GM23338 (cell line): ENCODE measurements at places on chromosomes 1 and 21. TPM values are rescaled to one million over a fixed set of nuclear protein-coding genes. Genes with fewer than 3 reads are reported as not detected.

DNA sequence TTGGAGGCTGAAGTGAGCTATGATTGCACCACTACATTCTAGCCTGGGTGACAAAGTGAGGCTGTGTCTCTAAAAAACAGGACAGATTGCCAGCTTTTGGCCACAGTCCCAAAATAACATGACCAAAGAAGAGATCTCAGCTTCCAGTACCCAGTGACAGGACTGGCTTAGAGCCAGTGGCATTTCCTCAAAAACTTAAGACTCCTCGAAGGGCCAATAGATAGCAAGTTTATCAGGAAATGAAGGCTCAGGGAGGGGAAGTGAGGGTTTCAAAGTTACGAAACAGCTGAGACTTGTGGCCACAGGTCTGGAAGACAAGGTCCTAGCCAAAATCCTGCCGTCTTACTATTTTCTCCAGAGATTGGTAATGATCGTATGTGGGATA is 6.3 kb upstream of the TMEM39B start:
- no peak for DNase-seq

DNA sequence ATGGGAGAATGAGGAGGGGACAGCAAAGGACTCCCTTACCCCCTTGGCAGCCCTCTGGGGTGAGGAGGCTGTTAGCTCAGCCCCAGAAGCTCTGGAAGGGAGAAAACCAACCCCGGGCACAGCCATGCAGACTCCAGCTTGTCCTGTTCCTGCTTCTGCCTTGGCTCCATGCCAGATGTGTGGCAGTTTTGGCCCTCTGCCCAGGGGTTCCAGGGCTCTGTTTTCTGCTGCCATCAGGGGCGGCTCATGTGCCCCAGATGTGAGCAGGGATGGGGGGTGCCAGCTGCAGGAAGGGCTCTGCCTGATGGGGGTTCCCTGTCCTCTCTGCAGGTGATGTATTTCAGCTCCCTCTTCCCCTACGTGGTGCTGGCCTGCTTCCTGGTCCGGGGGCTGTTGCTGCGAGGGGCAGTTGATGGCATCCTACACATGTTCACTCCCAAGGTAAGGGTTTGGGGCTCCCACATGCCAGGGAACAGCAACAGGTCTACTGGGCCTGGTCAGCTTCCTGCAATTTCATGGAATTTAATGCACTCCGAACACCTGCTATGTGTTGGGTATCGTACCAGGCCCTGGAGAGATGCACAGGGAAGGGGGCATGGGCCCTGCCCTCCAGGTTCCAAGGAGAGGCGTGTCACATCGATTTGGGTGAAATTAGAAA is 26.1 kb downstream of the SLC6A17 start:
- DNase-seq = no peak

DNA sequence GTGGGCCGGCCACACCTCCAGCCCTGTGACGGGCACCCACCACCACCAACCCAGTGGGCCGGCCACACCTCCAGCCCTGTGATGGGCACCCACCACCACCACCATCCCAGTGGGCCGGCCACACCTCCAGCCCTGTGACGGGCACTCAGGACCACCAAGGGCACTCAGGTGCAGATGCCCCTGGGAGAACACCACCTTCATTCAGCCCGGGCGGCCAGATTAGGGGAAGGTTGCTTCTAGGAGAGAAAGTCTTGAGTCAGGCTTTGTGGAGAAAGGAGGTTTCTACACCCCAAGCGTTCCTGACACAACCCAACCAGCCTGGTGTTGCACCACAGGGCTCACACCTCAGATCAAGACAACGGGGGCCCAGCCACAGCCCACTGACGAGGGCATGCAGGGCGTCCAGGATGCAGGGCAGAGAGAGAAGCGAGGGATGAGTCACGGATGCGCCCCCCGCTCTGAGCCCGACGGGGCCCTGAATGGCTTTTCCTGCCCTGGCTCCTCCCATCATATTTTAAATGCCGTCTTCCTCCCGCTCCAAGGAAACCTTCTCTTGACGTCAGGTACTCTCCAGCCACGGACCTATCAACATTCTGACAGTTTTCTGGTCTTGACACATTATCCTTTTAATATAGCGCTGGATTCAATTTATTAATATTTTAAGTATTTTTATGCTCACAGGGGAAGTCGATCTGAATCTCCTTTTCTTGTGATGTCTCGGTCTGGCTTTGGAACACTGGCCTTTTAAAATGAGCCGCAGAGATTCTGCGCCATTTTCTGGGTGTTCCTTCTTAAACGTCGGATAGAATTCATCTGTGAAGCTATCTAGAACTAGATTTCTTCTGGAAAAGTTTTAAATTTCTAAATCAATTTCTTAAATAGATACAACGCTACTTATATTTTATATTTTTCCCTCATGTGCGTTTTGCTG is 631 bp upstream of the SPATC1L start:
- peak; percentile 90 for DNase-seq

The CTNNBIP1 gene
- total RNA-seq = 50.8 and 55.1 TPM in 2 replicates

DNA sequence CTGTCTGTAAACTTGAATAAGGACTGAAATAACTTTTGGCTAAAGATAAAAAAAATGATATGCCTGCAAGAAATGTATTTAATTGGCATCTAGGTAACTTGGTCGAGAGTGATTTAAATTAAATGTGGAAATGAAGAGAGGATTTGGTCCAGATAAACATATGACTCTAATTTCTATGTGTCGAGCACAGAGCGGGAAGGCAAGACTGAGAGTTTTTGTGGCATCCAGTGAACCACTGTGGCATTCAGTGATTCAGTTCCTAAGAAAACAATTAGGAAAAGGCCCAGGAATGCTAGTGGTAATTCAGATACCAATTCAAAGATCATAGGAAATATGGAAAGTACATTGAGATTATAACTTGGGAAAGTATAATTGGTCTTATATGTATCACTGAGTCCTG is 39.6 kb downstream of the PDE4B start:
- no peak for DNase-seq

- no peak for DNase-seq
These were observed 94.2 kb downstream of the PLXNA2 start for GRCh38 chr1:208149776-208150514.

The NTMT2 gene
- not detected in 2 replicates for total RNA-seq

GRCh38 chr1:65844296-65844695 is 51.6 kb downstream of the PDE4B start:
- DNase-seq = no peak

- peak; percentile 90 for DNase-seq
These were observed 6.8 kb downstream of the JMJD4 start for GRCh38 chr1:227728059-227728891.

DNA sequence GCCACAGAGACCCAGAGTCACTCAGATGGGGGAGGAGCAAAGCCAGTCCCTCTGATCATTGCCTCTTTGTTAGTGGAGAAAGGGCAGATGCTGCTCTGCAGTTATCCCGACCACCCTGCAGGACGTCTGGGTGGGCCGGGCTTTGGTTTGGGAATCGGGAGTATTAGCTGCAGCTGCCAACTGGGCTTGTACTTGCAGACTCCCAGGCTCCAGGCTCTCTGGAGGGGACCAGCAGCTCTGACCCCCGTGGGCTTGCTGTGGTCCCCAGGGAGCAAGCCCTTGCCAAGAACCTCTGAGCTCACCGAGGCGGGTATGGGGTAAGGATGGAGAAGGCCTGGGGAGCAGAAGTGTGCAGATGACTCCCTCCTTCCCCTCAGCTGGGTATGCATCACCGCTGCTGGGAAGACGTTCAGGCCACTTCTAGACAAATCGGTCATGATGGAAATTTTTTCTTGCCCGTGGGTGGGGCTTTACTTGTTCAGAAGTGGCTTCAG is 21.6 kb downstream of the MAPKAPK2 start:
- DNase-seq = peak; percentile 47

The BRDT gene
- total RNA-seq = 0.19 and 0.80 TPM in 2 replicates

DNA sequence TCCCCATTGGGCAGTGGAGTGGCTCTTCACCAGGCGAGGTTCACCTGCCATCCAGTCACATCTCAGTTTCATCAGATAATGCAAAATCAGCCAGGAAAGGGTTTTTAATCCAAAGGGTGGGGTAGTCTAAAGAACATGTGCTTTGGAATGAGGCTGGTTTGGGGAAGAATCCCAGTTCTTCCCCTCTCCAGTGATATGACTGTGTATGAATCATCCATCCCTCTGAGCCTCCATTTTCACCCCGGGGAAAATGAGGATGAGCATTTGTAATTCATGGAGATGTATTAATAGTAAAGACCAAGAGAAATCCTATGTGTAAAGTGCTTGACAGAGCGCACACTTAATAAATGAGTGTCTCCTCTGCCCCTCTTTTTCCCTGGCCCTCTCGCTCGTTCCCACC is 215.1 kb upstream of the FGGY start:
- DNase-seq = no peak

GRCh38 chr1:62355095-62355494 is 35.9 kb upstream of the KANK4 start:
- no peak for DNase-seq

DNA sequence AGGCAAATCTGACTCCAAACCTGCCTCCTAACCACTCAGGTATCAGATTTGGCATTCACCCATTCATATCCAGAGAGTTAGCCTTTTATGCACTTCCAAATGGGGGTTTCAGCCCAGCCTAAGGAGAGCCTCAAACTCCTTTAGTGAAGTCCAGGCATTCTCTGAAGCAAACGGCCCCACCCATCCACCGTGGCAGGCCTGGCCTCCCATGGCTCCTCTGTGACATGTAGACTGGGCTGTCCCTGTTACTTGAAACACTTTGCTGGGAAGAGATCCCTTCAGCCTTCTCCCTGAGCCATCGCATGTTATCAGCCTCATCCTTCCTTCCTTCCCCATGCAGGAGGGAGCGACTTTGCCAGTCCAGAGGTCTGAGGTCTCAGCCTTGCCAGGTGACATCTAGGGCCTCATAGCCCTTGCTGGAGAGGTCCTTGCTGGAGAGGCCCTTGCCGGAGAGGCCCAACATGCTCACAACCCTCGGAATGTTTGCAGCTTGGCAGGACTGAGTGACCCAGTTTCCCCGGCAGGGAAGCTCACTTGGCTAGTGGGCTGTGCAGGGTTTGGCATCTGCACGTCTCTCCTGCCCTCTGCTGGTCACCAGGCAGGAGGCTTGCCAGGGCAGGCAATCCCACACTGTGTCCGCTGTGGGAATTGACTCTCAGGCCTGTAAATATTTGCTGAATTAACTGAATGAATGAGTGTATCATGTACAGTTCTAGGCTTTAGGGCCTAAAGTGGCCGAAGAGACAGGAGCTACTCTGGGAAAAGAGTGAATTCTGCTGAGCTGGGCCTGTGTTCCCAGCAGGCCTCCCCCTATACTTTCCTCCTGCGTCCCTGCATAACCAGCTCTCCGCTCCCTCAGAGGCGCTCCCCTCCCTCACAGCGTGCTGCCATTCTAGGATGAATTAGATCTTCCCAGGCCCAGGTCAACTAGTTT is 26.7 kb upstream of the RBM15 start:
- DNase-seq = peak; percentile 88

The C2CD2 gene
- total RNA-seq = 12.7 and 16.2 TPM in 2 replicates
